Sciatic nerve (tissue), 2 donors: ENCODE measurements at places on chromosomes 2 and 18. TPM values are rescaled to one million over a fixed set of nuclear protein-coding genes. Genes with fewer than 3 reads are reported as not detected.

DNA sequence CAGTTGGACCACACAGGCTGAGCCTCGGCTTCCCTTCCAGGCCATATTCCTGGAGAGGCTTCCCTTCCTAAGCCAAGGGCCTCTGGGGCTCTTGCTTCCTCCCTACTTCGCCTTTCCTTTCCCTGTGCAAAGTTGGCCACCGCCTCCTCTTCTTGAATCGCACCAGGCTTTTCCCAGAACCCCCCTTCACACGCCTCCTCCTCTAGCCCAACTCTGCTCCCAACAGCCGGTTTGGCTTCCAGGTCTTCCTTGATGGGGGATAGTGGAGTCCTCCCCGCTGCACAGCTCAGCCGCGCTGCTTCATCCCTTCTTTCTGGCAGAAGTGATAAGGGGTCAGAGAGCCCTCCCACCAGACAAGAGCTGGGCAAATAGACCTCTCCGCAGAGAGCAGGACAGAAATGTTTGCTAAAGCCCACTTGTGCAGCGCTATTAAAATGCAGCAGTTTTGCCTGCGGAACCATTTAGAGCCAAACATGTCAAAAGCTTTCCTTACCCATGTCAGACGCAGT lies 56.4 kb downstream of the SNORC start:
- no peak for DNase-seq

DNA sequence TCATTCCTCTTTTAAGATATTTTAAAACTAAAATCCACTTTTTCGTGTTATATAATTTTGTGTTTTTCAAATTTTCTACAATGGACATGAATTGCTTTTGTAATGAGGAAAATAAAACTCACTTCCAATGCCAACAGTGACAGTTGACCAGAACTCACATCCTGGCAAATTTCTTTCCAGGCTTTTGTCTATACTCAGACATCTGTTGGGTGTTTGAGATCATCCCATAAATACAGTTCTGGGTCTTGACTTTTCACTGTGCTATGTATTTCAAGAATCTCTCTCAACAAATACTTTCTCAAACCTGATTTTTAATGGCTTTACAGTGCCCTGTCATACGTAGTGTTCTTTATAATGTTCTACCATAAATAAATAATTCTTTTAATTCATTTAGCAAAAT lies 57.6 kb downstream of the RPL37A start:
- no peak for DNase-seq

DNA sequence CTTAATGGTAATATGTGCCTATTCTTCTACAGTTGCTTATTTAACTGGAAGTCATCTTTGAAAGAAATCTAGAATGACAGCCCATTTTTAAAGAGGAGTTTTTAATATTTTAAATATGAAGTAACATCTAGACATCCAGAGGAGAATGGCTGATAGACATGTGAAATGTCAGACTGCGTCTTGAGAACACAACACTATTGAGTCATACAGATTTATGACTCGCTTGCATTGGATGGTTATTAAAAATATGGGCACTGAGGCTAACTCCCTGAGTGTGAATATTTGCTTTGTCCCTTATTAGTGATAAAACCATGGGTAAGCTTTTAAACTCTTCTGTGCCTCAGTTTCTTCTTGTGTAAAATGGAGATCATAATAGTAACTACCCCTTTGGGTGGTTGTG lies 22.9 kb downstream of the TDRD15 start:
- no peak for DNase-seq

DNA sequence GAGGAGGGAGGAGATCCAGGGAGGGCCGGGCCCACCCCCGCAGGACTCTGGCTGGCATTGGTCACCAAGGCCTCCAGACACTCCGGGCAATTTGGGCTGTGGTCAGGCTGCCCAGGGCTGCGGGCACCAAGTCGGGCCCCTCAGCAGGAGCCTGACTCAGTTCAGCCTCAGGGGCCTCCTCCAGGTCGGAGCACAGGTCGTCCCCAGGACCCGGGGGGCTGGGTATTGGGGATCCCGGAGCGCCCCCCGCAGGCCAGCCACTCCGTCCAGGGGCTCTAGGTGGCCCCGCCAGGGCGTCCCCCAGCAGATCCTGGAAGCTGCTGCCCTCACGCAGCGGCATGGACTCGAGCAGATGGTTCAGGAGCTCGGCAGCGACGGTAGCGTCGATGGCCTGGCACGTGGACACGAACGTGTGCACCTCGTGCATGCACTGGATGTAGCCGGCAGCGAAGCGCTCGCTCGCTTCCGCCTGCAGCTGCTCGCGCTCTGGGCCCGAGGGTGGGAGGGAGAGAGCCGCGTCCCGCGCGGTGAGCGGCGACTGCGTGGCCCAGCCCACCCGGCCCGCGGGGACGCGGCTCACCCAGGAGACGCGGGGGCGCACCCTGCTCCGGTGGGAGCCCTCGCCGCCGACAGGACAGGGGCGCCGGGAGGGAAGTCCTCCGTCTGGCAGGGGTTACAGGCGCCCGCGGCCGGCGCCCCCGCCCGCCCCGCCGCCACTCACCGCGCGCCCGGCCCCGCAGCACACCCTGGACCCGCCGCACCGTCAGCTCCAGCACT lies 884 bp downstream of the HES6 start:
- no peak for DNase-seq

GRCh38 chr2:191012845-191013681 lies 908 bp downstream of the STAT1 start:
- DNase-seq, result no peak

DNA sequence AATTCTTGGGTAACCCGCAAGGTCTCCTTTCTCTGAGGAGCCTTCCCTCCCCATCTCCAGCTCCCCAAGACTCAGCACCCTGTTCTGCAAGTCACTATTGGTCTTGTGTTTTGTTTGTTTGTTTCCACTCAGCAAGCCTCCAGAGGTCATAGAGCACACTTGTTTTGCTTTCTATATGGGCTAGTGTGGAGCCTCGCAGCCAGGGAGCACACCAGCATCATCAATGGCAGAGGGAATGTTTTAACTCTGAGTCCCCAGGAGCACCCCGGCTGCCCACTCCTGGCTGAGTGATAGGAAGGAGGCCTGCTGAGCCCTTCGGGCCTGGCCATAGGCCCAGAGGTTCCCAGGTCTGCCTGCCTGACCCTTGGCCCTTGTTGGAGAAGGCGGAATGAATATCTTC lies 36.6 kb downstream of the GLI2 start:
- DNase-seq, result no peak

GRCh38 chr2:218984239-218985020 lies 554 bp downstream of the FEV start:
- no peak for DNase-seq

GRCh38 chr2:3627500-3628100 lies 30.4 kb upstream of the ALLC start:
- DNase-seq, result peak; percentile 33

DNA sequence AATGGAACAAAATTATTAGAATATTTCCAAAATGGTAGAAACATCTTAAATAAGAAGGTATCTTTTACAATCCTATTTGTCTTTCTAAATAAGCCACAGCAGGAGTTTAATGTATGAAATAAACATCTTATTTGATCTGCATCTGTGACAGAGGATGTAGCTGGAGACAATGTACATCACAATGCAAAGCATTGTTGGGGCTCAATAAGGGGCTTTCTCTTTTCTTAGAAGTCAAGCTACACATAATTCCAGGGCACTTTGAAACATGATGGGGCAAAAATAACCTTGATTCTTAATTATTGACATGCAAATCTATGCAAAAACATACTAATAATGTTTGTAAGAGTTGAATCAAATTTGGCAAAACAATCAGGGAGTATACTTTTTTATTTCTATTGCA lies 255.1 kb downstream of the DSC3 start:
- DNase-seq, result no peak

- DNase-seq, result no peak
Measured at GRCh38 chr18:29378651-29379136, 1201.8 kb upstream of the CDH2 start.

DNA sequence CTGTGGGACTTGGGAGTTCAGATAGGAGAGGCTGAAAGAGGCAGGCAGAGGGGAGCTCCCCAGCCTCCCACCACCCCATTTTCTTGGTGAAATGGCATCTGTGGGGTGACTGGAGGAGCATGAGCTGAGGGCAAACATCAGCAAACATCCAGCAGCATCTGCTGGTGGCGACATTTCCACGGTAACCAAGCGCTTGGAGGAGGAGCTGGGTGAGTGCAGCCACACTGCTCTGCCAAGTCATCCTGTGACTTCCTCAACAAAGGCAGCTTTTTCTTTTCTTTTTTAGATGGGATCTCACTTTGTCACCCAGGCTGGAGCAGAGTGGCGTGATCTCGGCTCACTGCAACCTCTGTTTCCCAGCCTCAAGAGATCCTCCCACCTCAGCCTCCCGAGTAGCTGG lies 5.6 kb downstream of the TXNL4A start:
- no peak for DNase-seq

- DNase-seq, result no peak
Measured at GRCh38 chr2:12910431-12910830, 193.7 kb downstream of the TRIB2 start.

DNA sequence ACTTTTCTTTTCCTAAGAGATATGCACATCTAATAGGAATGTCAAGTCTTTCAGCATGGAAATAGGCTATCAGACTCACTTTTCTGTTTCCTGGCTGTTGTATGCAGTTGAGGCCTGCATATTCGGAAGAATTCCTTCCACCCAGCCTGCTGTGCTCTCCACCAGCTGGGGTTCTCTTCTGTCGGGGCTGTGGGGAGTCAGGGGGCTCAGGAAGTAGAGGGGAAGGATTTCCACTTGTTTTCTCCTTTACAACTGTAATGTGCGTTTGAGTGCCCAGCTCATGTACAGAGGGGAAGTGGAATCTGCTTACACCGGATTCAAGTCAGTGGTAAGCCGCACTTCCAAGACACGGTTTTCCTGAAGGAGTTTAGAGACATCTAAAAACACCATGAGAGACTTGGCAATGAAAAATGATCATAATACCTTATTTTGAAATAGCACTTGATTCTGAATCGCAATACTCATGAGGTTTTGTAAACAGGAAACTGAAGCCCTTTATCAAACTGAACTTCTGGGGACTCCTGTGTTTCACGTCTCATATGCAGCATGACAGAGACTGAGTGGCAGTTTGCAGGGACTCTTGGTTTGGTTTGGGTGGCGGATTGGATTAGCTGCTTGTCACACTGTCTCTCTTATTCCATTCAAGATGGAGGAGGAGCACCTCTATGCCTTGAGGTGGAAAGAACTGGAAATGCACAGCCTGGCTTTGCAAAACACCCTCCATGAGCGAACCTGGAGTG lies 90.4 kb downstream of the MTCL1 start:
- no peak for DNase-seq

- DNase-seq, result no peak
Measured at GRCh38 chr18:42548493-42548892, 567.0 kb downstream of the RIT2 start.

DNA sequence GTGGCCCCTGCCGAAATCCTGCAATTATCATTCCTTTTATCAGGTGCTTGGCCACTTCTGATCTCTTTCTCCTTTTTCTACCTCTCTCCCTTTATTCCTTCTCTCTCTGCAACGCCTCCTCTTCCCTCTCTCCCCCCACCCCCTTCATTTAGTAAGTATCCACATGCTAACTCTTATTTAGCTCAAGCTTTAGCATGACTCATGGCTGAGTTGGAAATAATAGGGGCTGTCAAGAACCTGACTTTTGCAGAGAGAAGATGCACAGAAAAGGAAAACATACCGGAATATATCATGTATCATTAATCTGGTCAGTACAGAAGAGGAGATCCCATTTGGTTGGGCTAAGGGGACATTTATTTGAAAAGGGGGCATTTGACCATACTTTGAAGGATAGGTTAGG lies 33.1 kb downstream of the FAM171B start:
- DNase-seq, result no peak

- DNase-seq, result no peak
Measured at GRCh38 chr2:104734937-104735586, 118.9 kb upstream of the POU3F3 start.

- DNase-seq, result no peak
Measured at GRCh38 chr2:233565685-233566140, 869 bp downstream of the USP40 start.

GRCh38 chr2:148876595-148877402 lies 1.8 kb downstream of the KIF5C start:
- DNase-seq, result no peak

SIX3 gene
- not detected for total RNA-seq

ASXL3 gene
- total RNA-seq, result 13.1 TPM

MALL gene
- 24.1 TPM for total RNA-seq

RBFA gene
- total RNA-seq, result 23.8 TPM

CYP27A1 gene
- 51.8 TPM for total RNA-seq

WNT10A gene
- 0.94 TPM for total RNA-seq

HOXD13 gene
- total RNA-seq, result not detected

NGEF gene
- 17.5 TPM for total RNA-seq

ACKR3 gene
- total RNA-seq, result 90.5 TPM

ELOA2 gene
- not detected for total RNA-seq

INO80D gene
- 36.3 TPM for total RNA-seq
